ENCODE measurements at places on chromosomes 5 and 9. TPM values are rescaled to one million over a fixed set of nuclear protein-coding genes. Genes with fewer than 3 reads are reported as not detected.

Gene PCDHB7
- polyA plus RNA-seq: 0.31 TPM

Gene ANKRD31
- 0.07 TPM for polyA plus RNA-seq

Gene IGFBPL1
- polyA plus RNA-seq: 0.69 TPM

Gene C5orf52
- not detected for polyA plus RNA-seq

DNA sequence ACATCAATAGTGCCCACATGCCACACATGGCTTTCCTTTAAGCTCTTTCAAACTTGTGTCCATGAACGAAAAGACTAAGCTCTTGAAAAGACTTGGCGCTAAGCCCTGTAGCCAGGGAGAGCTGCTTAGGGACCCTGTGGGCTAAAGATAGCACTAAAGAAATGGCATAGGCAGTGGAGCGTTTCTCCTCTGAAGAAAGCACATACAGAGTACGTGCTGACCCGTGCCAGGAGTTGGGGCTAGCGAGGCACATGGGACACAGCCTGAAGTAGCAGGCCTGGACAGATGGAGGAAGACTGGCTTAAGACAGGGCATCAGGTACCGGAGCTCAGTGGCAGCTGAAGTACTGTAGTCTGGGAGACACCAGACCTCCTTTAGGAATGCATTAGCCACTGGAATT is 39.7 kb downstream of the ADGRV1 start:
- DNase-seq: no peak

- DNase-seq: no peak
Observed at GRCh38 chr5:159309689-159310433, 20.4 kb downstream of the IL12B start.

GRCh38 chr5:145157841-145158240 is 677.3 kb downstream of the PRELID2 start:
- DNase-seq: no peak

GRCh38 chr5:177994063-177994462 is 2.0 kb downstream of the PROP1 start:
- DNase-seq: no peak

- no peak for DNase-seq
Observed at GRCh38 chr9:129176701-129177442, 1.2 kb downstream of the IER5L start.

GRCh38 chr9:133709015-133709611 is 29.0 kb downstream of the SARDH start:
- DNase-seq: no peak

DNA sequence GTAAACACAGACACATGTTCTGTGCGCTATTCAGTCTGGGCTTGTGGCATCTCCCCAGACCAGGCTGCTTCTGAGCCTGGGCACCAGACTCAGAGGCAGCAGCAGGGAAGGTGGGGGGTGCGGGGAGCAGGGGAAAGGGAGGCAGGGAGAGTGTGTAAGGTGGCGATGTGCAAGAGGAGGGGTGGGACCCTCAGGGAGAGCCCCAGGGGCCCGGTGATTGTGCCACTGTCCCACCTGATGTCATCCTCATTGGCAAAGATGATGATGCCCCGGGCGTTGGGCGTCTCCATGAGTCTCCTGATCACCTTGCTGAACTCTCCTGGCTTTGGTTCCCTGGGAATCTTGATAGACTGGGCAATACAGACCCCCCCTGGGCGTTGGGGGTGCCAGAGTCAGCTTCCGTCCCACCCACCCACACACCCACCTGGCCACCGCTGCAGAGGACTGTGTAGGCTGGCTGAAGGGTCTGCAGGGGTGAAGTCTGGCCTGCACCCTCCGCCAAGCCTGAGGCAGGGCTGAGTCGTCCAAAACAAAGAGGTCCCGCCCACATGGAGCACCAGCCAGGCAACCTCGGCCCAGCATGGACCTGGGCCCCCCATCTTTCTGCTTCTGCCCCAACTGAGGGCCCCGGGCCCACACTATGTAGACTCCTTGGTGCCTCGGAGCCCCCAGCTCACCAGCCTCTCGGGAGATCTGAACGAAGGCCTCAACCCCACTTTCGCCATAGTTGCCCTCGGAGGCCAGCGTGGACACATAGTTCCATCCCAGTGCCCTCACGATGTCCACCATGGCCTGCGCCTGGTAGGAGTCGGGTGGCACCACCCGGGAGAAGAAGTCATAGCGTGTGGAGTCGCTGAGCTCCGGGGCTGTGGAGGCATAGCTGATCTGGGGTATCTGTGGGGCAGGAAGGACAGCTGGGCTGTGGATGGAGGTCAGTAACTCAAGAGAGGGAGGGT is 3.7 kb downstream of the GRM6 start:
- DNase-seq: no peak

- no peak for DNase-seq
Observed at GRCh38 chr5:65760504-65761275, 38.7 kb downstream of the NLN start.

GRCh38 chr5:158911693-158912363 is 187.9 kb downstream of the EBF1 start:
- no peak for DNase-seq

GRCh38 chr5:170536525-170536924 is 32.7 kb downstream of the KCNIP1 start:
- no peak for DNase-seq

- DNase-seq: peak; percentile 31
Observed at GRCh38 chr9:14320271-14321181, 6.6 kb upstream of the NFIB start.
